ENCODE measurements at places on chromosomes 1 and 21. TPM values are rescaled to one million over a fixed set of nuclear protein-coding genes. Genes with fewer than 3 reads are reported as not detected.
A peak's percentile ranks its signal among the peaks of the same experiment; 100 is the strongest.

DNA sequence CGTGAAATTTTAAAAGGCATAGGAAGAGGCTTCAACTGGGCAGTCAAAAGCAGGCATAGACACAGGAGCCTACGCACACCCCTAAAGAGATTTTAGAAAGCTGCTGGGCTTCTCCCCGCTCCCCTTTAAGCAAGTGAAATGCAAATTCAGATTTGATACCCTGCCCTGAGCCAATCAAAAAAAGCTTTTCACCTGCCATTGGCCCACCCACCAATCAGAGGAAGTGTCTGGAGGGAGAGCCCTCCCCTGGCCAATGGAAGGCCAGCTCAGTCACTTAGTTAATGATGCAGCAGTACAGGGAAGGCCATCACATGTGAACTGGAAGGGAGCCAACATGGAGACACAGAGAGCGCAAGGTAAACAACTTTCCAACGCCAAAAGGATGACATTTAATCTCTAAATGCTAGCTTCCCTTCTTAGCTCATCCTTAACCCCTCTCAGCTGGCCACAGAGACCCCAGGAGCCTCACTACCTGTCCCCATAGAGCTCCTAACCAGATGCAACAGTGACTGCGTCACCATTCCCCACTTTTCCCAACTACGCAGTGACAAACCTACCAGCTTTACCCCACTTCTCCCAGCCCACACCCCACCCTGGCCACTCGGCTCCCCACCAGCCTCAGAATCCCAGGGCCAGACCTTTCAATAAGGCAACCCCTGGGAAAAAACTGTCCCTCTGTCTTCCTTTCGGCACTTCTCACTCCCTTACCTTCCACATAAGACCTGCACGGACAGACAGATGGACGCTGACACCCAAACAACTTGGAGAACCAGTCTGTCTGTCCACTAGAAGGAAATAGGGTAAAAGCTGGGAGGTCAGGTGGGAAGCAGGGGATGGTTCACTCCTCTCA, 71.0 kb downstream of the CD46 start:
- peak; percentile 88 for DNase-seq

GRCh38 chr1:15603050-15603965, 13.9 kb upstream of the DDI2 start:
- DNase-seq = peak; percentile 97

- no peak for DNase-seq
These were observed 5.0 kb upstream of the KMO start for GRCh38 chr1:241527146-241527545.

DNA sequence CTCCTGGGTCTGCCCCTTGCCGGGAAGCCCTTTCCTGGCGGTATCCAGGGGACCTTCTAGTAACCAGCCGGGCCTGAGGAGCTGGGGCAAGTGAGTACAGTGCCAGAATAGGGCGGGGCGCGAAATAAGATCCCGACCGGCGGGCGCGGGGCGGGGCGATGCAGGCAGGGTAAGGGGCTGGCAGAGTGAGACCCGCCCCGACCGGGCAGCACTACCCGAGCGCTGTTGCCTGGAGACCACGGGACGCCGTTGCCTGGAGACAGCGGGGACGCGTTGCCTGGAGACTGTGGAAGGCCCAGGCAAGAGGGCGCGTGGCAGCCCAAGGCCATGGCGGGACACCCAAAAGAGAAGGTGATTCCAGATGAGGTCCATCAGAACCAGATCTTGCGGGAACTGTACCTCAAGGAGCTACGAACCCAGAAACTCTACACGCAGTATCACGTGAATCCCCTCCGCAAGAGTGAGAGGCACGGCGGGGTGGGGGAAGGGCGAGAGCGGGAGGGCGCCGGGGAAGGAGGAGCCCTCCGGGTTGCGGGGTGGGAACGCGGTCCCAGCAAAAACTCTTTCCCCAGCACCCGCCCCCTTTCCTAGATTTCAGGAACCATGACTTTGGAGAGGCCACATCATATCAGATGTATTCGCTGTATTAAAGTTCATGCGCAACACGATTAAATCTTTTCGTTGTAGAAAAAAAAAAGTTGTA, 24.3 kb downstream of the EBNA1BP2 start:
- peak; percentile 63 for DNase-seq

DNA sequence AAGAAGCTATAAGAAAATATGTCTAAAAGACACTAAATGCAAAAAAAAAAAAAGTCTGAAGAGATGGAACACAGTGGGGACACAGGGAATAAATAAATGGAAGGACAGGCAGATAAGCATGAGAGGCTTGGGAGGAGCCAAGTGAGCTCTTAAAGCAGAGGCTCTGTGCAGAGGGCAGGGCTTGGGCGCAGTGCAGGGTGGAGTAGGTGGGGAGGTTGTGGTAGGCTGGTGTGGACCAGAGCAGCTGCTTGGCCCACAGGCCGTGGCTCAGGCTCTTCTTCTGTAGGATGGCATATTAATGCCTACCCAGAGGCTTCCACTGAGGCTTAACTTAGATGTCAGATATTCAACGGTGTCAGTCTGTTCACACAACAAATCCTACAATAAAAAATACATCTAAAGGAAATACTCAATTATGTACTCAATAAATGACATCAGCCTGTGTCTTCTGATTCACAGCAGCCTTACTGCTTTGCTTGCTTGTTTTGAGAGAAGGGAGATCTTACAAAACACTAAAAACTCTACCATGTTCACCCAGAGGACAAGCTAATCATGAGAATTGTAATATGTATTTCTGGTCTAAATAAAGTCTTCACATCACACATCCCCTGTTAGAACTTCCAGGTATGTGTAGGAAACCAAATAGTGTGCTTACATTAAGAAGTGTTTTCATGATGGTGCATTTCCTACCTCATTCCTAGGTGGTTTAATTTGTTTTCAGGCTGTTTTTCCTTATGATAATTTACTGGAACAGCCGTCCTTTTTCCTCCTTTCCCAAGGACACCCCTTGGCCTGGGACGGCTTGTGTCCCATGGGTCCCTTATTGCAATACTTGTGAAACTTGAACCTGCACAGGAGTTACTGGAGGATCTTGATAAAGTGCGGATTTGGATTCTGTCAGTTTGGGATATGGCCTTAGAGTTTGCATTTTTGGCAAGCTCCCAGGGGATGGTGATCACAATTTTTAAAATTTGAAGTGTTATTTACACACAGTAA, 24.9 kb downstream of the DIP2A start:
- DNase-seq = no peak

DNA sequence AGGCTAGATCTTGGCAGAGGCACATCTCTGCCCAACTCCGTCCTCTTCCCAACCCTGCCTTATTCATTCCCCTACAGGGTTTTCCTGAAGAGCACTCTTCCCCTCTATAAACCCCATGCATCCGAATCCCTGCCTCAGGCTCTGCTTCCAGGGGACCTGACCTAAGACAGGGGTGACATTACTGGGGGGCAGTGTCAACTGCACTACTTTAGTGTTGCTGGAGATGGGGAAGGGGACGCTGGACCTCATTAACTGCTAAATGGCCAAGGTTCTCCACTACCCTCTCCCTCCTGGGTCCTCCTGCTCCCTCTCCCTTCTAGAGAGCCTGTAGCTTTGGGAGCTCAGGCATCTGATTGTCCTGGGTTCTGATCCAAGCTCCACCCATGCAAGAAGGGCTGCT, 126.2 kb downstream of the GRIK3 start:
- DNase-seq = no peak

DNA sequence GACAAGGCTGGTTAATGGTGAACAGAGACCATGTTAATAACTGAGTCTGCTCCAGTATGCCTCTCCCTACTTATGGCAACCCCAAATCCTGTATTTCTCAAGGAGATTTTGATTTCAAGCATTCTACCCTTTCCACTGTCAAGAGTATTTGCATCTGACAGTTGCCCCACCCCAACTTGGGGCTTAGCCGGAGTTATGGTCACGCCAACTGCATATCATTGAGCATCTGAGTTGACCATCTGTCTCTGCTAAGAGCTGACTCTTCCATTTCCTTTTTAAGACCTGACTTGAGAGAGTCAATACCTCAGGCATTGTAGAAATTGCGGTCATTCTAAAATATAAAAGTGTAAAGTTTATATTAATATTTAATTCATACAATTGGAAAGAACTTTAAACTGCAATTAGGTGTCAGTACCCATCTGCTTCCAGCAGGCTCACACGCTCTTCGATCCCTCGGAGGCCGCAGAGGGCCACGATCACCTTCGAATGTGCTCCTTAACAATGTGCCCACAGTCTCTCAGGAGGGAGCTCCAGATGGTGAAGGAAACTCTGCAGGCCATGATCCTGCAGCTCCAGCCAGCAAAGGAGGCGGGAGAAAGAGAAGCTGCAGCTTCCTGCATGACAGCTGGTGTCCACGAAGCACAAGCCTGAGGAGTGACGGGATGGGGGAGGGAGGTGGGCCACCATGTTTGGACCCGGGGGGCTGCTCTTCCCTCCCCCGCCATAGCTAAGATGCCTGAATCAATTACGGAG, 409.8 kb downstream of the DISC1 start:
- DNase-seq = no peak

DNA sequence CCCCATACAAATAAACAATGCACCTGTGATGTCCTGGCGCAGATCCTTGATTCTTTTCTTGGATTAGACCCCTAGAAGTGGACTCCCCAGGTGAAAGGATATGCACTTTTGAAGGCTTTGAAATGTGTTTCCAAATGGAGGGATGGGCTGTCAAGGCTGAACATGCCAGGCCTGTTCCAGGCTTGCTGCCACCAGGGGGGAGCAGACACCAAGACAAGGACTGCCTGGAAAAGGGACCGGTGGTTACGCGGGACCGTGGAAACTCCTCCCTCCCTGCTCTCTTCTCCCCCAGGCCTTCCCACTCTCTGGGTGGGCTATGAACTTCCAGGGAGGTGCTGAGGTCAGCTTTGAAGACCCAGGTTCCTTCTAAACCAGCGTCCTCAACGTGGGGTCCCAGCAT, 12.7 kb downstream of the C1QB start:
- DNase-seq = no peak

- DNase-seq = no peak
These were observed 46.0 kb downstream of the VANGL1 start for GRCh38 chr1:115687744-115688143.

DNA sequence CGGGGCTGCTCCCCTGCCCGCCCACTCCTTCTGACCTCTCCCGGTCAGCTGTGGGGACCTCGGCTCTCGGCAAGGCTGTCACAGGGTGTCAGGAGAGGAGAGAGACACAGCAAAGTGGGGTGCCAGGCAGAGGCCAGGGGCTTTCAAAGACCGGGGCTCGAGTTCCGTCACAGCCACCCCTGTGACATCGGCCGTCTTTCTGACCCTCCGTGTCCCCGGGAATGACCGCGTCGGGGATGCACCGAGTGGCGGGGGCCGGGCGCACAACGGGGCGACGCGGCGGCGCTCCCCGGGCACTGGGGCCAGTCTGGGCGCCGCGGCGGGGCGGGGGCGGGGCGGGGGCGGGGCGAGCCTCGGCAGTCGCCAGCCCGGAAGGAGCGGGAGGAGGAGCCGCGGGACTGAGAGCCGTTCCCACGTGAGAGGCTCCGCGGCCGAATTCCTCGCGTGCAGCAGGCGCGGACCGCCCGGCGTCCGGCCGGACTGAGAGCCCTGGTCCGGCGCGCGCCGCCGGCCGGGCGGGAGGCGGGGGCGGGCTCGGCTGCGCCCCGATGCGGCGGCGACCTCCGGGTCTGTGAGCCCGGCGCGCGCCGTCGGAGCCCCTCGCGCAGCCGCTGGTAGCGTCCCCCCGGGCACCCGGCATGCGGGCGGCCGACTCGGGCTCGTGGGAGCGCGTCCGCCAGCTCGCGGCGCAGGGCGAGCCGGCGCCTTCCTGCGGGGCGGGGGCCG, 229.7 kb upstream of the TMEM51 start:
- peak; percentile 63 for DNase-seq

DNA sequence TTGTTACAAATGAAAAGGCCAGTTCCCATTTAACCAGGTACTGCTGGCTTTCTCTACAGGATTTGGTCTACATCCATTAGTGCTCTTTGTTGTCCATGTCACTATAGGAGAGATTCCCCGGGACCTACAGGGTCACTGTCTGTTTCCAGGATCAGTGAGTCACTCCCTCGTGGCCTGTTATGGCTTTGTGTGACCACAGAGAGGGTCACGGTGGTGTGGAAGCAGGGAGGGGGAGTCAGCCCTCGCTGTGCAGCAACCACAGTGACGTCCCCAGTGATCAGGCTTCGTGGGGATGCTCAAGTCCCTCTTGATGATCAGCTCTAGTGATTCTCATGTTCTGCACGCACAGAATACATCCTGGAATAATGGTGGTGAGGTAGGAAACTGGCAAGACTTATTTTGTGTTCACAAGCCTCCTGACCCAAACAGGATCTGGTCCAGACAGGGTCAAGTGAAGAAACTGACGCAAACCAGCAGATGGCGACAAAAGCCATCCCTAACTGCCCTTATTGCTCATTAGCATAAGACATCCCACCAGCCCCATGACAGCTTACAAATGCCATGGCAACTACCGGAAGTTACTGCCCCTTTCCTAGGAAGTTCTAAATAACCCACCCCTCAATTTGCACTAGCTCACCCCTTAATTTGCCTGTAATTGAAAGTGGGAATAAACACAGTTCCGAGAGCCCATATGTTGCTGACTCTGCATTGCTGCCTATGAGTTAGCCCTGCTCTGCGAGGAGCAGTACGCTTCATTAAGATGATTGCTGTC, 98.5 kb downstream of the DISC1 start:
- DNase-seq = no peak

DNA sequence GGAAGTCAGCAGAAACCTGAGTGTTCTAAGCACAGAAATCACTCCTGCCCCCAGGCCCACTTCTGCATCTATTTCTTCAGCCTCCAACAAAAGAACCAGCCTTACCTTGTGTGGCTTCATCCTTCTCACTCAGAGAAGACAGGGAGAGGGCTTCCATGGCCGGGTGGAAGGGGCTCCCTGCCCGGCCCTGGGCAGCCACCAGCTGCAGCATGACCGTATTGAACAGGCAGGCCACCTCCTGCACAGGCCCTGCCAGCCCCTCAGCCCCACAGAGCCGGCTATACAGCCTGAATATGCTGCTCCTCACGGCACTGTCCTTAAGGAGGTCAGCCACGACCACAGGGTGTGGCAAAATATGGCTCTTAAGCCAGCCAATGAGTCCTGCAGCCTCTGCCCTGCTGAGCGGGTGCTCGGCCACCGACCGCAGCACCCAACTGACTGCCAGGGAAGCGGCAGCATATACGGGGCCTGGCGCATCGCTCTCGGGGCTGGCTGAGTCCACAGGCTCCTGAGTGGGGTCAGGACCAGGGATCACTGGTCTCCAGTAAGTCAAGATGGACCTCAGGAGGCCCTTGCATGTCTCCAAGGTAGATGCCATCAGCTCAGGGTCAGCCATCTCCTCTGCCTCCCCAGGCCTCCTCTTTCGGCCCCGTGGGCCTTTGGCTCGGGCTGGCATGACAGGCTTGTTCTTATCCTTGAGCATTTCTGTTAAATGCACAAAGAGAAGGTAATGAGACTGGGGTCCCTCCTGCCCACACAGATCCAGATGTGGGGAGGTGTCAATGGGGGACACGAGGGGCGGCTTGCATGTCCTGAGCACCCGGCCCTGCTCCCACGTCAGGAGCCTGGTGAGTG, 17.9 kb downstream of the MRAP start:
- DNase-seq = no peak

- DNase-seq = no peak
These were observed 49.1 kb downstream of the CAMTA1 start for GRCh38 chr1:6834366-6834765.

SORT1 gene
- total RNA-seq = 32.8 TPM

STX12 gene
- total RNA-seq = 49.7 TPM

EFNA3 gene
- total RNA-seq = 7.6 TPM
